ENCODE measurements at places on chromosomes 7 and 10.

- no peak for DNase-seq
Measured at GRCh38 chr7:111138586-111138985, 47.7 kb downstream of the LRRN3 start.

- peak; percentile 3 for DNase-seq
Measured at GRCh38 chr10:64648915-64649314, 1127.7 kb downstream of the REEP3 start.

DNA sequence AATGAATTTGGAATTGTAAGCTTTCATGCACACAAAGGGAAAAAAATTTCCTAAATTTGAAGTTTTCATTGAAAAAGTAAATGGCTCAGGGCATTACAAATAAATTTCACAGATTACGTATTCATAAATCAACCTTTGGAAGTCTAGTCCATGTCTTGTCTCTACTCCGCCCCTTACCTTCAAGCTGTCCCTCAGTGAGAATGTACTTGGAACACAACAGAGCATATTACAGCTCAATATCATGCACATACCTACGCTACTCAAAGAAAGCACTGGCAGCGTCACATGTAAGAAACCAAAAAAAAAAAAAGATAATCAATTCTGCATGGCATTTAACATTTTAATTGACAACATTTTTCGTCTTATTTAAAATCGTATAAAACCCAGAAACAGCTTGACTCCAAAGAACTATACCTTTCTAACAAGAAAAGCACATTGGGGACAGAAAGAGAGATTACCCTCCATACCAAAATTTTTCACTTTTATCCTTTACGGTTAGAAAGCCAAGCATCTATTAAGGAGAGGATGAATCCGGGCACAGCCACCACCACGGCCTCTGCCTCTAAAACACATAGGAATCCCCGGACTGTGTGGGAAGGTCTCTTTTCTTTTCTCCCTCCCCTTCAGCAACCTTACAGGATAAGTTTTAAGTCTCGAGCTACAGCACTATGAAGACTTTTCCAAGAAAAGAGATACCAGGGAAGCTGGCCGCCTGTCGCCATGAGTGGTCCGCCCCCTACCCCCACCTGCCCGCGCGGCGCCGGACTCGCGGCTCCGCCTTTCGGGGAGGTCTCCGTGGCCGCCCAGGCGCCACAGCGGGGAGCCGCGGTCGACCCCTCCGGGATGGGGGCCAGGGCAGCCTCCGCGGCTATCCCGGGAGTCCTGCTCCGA lies 1.1 kb downstream of the JMJD1C start:
- peak; percentile 36 for DNase-seq

- peak; percentile 25 for DNase-seq
Measured at GRCh38 chr7:75967487-75967997, 26.9 kb downstream of the TMEM120A start.

GRCh38 chr10:27100813-27101347 lies 586 bp upstream of the ANKRD26 start:
- no peak for DNase-seq

DNA sequence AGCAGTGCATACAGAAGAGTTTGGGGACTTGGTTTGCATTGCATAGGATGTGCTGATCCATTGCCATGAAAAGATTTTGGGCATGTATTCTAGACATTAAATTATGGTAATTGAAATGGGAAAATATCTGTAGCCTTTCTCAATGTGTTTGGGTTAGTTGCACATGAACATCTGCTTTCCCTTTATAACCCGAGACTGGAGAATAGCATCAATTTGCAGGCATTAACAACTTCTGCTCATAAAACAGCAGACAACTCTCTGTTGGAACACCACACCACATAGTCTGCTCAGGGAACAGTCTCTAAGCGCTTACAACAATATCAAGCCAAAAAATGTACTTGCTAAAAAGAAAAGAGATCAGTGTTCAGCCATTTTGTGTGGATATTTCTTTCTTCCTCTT lies 1391.1 kb upstream of the LRRTM3 start:
- no peak for DNase-seq

GRCh38 chr7:4113976-4114375 lies 568.1 kb upstream of the FOXK1 start:
- DNase-seq = no peak

- DNase-seq = no peak
Measured at GRCh38 chr7:12199363-12199762, 11.7 kb upstream of the TMEM106B start.

DNA sequence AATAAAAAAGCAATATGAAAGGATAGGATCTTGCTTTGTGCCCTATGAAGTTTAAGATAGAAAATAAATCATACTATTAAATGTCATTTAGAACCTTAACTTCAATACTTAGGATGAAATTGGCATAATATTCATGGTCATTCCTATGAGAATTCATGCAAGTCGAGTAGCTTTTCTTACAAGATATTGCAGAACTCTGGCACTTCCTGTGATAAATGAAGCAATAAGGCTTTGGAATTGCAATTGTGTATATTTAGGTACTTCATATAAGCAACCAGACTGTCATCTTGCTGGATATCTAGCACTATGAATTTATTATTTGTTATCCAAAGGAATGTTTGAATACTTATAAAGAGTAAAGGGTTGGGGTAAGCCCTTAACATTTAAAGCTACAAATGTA lies 116.5 kb downstream of the ZNF438 start:
- DNase-seq = no peak

DNA sequence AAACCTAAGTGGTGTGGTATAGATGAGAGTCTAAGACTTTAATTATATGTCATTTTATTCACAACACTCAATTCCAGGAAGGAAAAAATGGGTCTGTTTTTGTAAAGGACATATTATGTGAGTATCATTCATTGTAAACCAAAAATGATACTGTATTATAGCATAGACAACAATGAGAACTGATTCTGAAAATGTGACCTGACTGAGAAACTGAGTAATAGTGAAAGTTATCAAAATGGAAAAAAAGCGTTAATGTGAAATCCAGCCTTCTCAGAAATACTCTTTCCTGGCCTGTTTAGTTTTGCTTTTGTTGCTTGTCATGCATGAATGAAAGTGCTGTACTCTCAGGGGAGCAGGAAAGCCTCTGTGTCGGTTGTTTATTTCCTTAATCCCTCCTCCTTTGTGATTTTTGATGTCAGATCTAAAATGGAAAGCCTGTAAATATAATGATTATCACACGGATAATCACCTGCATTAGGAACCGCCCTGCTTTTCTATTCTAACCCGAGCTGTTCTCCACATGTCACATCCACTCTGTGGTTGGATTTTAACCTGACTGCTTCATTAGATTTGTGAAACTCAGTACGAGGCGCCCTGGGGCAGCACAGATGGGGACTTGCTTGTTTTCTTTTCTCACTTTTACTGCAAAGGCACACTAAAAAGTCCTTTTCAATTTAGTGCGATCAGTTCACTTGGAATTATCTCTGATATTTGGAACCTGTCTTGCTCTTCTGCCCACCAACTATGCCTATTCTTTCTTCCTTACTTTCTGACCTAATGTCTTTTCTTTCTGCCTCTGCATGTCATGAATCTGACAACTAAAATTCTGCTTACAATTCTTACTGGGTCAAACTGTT lies 240.9 kb upstream of the KAT6B start:
- DNase-seq = peak; percentile 72

DNA sequence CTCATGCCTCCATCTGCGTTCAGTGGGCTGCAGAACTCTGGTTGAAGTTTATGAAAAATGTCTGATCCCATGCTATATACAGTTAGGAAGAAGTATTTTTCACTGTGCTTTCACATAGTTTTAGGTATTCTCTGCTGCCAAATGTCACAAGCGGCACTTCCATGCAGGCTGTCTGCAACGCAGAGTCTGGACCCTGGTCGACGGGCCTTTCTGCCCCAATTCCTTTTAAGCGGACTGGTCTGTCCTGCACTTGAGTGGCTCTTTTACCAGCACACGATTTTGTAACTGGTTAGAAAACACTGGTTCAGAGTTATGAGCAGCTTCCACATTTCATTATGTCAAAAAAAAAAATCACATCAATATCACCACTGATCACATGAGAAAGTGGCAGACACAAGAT lies 143.0 kb downstream of the DIP2C start:
- DNase-seq = no peak

DNA sequence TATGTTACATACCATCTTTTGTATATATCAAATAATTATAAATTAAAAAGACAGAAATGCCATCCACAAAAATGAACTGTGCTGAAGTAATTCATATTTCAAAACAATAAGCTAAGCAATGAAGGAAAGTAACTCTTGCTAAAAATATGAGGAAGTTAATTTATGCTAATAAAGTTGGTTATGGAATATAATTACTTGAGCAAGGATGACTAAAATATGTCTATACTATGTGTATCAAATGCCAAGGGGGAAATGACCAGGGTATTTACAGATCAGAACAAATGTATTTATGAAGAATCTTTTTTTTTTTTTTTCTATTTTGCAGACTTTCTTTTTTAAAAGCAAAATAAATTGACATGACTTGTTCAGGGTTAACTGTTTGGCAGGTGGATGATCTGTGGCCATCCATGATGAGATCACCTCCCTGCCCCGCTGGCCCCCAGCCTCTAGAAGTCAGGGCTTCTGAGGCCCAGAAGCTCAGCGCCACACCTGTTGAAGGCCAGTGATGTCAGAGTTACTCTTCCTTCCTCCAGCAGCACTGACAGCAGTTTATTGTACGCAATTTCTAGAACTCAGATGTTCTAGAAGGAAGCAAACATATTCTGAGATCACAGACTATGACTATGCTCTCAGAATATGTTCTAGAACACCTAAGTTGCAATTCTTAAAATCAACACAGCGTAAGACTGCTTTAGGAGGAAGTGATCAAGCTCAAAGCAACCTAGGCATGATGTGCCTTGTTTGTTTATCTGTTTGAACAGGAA lies 196.1 kb upstream of the KLF14 start:
- DNase-seq = no peak

DNA sequence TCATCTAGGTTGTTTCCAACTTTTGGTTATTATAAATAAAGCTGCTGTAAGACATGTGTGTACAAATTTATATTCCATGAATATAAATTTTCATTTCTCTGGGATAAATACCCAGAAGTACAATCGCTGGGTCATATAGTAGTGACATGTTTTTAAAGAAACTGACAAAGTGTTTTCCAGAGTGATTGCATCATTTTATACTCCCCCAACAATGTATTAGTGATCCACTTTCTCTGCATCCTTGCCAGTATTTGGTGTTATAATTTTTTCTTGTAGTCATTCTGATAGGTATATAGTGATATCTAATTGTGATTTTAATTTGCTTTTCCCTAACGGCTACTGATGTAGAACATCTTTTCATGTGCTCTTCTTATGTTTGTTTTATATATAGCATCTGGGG lies 27.0 kb upstream of the ARHGAP21 start:
- no peak for DNase-seq

- DNase-seq = no peak
Measured at GRCh38 chr7:143407287-143408251, 1.1 kb downstream of the EPHA1 start.

GRCh38 chr10:122379041-122379440 lies 4.5 kb downstream of the PLEKHA1 start:
- DNase-seq = no peak

GRCh38 chr10:103452506-103453230 lies 498 bp upstream of the CALHM2 start:
- DNase-seq = no peak

GRCh38 chr10:110273474-110273873 lies 31.2 kb downstream of the SMNDC1 start:
- peak; percentile 17 for DNase-seq

- DNase-seq = peak; percentile 29
Measured at GRCh38 chr7:2979201-2979631, 64.5 kb downstream of the CARD11 start.

DNA sequence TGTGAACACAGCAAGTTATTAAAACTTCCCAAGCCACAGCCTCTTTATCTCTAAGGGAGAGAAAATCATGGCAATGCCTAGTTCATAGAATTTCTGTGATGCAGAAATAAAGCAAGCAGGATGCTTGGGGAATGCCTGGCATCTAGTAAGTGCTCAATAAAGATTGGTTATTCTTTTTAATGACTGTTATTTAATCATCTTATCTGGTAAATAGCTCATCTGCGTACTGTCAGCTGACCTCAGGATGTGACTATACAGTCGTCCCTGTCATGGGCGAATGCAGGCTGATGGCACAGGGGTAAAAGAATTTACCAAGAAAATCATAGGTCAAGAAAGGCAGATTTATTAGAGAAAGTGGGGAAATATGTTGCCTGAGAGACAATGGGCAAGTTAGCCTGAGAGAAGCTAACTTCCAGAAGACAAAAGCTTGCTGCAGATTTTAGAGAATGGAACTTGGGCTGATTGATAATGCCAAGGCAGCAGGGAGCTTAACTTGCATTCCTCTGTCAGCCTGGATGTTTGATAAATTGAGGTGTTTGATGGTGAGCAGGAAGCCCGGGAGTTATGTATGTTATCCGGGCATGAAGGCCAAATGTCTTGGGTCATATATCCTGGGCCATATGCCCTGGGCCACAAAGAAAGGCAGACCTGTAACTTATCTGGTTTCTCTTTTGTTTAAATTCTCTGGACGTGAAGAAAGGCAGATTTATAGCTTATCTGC lies 126.0 kb downstream of the KCNMA1 start:
- no peak for DNase-seq

- DNase-seq = no peak
Measured at GRCh38 chr10:75084834-75085384, 26.5 kb upstream of the SAMD8 start.

- no peak for DNase-seq
Measured at GRCh38 chr10:65123120-65123519, 1601.9 kb downstream of the REEP3 start.

GRCh38 chr7:17706734-17707133 lies 233.6 kb downstream of the SNX13 start:
- DNase-seq = peak; percentile 73

DNA sequence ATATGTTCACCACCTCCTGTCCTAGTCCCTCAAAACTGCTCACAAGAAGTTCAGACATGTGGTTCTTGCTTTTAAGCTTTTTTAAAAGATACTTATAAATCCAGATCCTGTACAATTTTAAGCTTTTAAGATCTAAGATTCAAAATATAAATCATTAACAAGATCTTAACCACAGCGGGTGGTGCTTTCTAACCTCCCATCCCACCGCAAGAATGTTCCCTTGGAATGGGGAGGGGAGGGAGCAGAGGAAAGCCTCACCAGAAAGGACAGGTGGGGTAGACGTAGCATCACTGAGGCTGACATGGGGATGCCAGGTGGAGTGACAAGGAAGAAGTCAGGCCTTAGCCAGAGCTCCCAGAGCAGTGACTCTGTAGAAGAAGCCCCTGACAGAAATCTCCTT lies 133.5 kb downstream of the C1GALT1 start:
- DNase-seq = no peak

GRCh38 chr7:44975331-44976039 lies 3.3 kb downstream of the MYO1G start:
- DNase-seq = no peak

DNA sequence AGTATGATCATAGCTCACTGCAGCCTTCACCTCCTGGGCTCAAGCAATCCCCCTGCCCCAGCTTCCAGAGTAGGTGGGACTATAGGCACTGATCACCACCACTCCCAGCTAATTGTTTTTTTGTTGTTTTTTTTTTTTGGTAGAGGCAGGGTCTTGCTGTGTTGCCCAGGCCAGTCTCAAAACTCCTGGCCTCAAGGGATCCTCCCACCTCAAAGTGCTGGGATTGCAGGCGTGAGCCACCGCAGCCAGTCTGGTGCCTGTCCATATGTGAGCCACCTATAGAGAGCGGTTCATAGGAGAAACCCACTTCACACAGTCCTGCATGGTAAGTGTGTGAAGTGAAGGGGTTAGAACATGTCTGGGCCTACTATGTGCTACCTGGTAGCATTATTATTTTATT lies 47.5 kb downstream of the SLC29A4 start:
- DNase-seq = no peak

GRCh38 chr7:19369182-19369581 lies 224.0 kb upstream of the FERD3L start:
- DNase-seq = no peak

Measured in brain (organoid and tissue), 16 donors.